SHP77 treated with DMSO at 0.1 percent for 48 hours (cell line): ENCODE measurements at places on chromosomes 11 and 22.
A peak's percentile ranks its signal among the peaks of the same experiment; 100 is the strongest.

DNA sequence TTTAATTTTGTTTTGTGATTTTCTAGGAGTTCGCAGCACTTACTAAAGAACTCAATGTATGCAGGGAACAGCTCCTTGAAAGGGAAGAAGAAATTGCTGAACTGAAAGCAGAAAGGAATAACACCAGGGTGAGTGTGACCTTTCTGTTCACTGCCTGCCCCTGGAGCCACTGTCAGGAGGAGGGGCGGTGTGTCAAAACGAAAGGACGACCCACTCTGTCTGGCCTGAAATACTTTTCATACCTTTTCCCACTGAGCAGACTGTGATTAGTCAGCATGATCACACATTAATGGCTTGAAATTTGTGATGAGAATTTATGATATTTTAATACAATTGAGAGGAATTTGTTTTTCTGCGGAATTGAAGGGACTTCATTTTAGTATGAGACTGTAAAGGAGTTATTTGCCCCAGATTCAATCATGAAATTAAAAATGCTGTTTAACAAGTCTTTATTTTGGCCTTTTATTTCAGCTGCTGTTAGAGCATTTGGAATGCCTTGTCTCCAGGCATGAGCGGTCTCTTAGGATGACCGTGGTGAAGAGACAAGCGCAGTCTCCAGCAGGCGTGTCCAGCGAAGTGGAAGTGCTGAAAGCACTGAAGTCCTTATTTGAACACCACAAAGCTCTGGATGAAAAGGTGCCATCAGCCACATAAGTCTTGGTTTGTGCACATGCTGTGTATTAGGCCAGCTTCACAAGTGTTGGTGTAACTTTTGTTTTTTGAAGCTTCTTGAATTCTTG, 54.1 kb downstream of the PPFIA1 start:
- no peak for DNase-seq

GRCh38 chr11:111729831-111730311, 36.3 kb downstream of the PPP2R1B start:
- DNase-seq = peak; percentile 57

- no peak for DNase-seq
Measured at GRCh38 chr22:46846150-46846831, 83.8 kb downstream of the TBC1D22A start.

- no peak for DNase-seq
Measured at GRCh38 chr11:5504403-5504921, 5.3 kb downstream of the UBQLN3 start.

- no peak for DNase-seq
Measured at GRCh38 chr11:76598426-76598839, 72.1 kb downstream of the LRRC32 start.

- no peak for DNase-seq
Measured at GRCh38 chr11:128927683-128928336, 14.9 kb downstream of the TP53AIP1 start.

DNA sequence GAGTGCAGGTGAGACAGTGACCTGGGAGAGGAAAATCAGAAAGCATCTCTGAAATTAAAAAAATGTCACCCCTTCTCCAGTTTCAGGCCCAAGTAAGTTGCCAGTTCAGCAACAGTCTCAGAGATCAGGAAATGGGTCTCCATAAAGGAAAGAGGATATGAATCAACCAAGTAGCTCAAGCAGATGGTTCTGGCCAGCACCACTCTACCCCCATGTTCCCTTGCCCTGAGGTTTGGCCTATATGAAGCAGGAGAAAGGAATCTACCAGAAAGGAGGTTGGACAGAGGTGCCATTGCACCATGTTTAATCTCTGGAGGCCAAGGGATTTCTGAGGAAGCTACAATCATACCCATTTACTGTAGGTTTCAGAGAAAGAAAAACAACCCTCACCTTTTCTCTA, 7.7 kb downstream of the FZD4 start:
- DNase-seq = no peak

GRCh38 chr11:62337303-62338181, at the start of gene ASRGL1:
TSS of gene ASRGL1 (plus strand) at chr11:62337448. CDS start at chr11:62337978, 530 bp downstream.
- DNase-seq = peak; percentile 70

- DNase-seq = no peak
Measured at GRCh38 chr11:20966489-20966888, 297.1 kb downstream of the NELL1 start.

DNA sequence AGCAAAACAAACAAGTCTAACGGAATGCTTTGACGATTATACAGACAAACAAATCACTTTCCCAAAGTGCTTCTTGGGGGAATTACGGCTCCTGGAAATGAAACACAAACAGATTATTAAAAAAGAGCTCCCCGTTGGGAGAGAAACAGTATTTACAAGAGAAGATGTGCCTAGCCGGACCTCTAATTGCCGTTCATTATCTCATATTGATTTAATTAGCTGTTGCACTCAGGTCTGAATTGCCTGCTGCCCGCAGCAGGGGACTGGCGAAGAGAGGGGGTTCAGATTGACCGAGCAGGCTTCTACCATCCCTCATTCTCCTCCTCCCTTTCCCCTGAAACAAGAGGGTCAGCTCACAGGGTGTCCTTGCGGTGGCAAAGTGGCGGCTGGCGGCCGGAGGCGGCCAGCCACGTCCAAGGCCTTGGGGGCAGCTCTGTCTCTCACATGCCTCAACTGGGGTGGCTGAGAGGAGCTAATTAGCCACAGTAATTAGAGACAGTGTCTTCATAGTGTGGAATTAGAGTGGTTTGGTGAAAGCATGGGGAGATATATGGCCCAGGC, 295.1 kb downstream of the MIAT start:
- no peak for DNase-seq

- no peak for DNase-seq
Measured at GRCh38 chr22:17303840-17304779, 65.2 kb upstream of the CECR2 start.

DNA sequence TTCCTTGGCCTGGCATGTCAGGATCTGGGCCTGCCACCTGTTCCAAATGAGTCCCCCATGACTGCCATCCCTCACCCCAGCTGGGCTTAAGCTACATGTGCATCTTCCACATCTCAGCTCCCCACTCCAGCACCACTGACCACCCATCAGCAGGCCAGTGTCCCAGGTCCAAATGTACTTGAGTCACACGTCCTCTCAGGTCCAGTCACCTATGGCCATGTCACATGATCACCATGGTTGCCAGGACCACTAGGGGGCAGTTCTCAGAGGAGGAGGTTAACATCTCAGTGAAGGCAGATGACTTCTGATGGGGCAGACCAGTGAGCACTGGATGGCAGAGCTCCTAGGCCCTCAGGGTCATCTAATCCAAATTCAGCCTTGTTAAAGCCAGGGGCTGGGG, 41.9 kb upstream of the WNT11 start:
- DNase-seq = peak; percentile 26

GRCh38 chr11:76062733-76063132, 143.6 kb downstream of the WNT11 start:
- DNase-seq = no peak

- DNase-seq = no peak
Measured at GRCh38 chr11:65919573-65920371, 546 bp downstream of the DRAP1 start.

DNA sequence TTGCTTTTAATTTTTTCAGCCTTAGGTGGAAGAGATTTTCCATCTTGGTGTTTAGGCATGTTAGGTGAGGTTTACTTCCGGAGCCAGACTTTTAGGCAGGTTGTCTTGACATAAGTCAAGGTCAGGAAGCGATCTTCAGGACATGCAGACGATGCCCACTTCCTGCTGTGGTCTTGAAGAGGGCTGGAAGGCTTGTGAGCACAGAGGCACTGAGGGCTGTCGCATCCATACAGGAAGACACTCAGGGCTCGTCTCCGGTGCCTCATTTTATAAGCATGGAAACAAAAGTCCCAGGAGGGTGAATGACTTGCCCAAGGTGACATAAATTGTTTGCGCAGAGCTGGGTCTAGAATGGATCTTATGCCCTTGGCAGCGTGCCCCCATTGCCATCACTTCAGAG, 30.8 kb downstream of the MARK2 start:
- no peak for DNase-seq

- DNase-seq = peak; percentile 66
Measured at GRCh38 chr11:35943309-35943708, 553 bp upstream of the LDLRAD3 start.

GRCh38 chr11:30468881-30469280, 117.3 kb downstream of the MPPED2 start:
- no peak for DNase-seq

DNA sequence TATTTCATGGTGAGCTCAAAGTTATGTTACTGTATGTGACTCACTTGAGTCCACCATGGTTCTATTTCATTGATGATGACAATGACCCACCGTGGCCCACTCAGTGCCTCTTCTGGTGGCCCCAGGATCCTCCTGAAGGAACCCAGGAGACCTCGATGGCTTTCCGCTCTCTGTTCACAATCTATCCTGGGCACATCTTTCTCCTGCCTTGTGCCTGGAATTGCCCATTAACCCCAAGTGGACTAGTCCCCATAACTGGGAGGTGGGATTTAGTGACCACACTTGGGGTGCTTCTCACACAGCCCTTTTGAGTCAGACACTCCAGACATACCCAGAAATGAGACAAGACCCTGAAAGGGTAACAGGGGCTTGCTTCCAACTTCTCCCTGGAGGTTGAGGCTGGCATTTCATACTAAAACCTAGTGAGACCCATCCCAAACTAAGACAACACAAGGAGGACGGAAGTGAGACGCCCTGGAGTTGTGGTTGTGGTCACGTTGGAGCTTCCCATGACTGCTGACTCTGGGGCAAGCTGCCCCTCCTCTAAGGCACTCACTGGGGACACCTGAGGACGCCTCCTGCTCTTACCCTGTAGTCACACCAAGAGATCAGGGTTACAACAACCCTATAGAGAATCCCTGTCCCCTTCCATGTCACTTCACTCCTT, 22.1 kb downstream of the IGLL5 start:
- DNase-seq = no peak

- DNase-seq = no peak
Measured at GRCh38 chr22:40401532-40401931, 31.1 kb downstream of the SGSM3 start.

GRCh38 chr11:18310800-18311340, 11.1 kb downstream of the HPS5 start:
- no peak for DNase-seq

DNA sequence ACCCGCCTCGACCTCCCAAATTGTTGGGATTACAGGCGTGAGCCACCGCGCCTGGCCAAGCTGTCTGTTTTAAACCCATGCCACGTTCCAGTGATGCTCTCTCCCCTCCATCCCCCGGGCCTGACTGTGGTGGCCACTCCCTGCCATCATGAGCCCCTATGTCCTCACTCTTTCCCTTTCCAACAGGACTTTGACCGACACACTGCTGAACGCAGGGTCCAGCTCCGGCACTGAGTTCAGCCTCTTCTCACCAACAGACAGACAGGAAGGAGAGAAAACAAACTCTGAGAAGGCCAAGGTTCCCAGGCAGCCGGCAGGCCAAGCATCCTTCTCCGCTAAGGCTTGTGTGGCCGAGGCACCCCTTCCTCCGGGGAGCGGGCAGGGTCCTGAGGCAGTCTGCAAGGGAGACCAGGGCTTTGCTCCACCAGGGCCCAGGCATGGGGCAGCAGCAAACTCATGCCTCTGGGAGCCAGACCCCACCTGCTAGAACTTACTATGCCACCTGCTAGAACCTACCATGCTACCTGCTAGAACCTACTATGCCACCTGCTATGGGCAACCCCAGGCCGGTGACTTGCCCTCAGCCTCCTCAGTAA, 152.7 kb downstream of the CRYBB2 start:
- DNase-seq = no peak

DNA sequence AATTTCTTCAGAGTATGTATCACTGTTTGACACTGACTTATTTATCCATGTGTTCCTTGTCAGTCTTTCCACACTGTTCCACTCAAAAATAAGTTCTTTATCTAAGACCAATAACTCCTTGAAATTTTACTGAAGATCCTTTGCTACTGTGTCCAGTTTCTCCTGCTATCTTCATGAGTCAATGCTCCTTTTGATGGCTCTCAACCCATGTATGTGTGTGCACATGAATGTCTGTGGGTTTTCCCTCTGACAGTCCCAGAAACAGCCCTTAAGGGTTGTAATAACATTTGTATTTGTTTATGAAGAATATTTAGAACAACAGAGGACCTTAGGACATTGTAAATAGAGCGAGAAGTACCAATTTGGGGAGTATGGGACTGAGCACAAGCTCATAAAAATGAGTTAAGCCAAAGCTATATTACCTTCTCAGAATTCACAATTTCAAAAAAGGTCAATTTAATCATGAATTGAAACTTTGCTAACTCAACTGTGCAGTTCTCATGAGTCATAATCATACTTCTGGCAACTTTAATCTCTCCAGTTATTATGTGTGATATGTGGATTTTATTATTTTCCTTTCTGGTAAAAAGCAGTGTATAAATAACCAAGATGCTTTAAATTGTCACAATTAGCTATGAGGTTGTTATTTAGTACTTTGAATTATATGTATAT, 533.6 kb downstream of the CNTN5 start:
- DNase-seq = no peak

GRCh38 chr22:46959369-46959768, 196.9 kb downstream of the TBC1D22A start:
- no peak for DNase-seq

DNA sequence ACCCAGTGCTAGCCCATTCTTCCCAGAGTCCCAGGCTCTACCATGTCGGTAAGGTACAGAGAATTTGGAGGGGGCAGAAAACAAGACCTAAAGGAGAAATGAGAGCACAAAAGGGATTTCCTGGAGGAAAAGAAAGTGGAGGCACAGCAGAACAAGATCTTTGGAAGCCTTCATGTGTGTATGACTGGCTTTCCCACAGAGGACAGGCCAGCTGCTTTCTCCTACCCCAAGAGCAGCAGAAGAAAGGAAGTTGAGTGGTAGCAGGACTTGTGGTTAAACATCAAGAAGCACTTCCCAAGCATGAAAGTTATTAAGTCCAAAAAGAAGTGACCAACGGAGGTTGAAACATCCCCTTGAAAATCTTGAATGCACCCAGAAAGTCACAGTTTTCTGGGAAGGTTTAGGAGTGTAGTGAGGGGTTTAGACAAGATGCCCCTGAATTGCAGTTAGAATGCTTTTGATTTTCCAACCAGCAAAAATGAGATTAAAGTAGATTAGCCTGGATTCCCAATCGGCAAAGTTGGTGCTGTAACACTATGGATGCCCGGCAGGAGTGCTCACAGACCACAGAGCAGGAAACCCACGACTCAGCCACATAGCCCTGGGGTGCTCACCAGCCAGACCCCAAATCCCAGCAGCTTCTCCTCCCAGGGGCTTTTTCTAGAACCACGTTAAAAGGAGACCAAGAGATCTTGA, 608 bp downstream of the TMPRSS13 start:
- no peak for DNase-seq
